ENCODE measurements at places on chromosomes 16 and 17.
A peak's percentile ranks its signal among the peaks of the same experiment; 100 is the strongest.

DNA sequence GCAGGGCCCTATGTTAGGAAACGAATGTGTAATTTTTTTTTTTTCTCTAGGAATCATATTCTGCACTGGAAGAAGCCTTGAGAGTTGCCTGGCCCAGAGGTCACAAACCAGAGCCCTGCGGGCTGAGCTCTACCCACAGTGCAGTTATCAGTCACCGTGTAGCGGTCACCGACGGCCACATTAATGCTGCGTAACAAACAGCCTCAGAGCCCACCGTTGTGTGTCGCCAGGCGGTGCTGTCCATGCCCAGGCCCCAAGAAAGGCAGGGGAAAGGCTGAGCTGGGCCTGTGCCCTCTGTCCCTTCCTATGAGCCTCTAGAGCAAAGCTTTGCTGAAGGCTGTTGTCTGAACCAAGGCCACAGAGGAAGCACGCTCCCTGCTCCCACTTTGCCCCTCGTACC lies 4.5 kb upstream of the LMF1 start:
- DNase-seq, result no peak

GRCh38 chr16:75236232-75236631 lies 15.2 kb downstream of the BCAR1 start:
- no peak for DNase-seq

DNA sequence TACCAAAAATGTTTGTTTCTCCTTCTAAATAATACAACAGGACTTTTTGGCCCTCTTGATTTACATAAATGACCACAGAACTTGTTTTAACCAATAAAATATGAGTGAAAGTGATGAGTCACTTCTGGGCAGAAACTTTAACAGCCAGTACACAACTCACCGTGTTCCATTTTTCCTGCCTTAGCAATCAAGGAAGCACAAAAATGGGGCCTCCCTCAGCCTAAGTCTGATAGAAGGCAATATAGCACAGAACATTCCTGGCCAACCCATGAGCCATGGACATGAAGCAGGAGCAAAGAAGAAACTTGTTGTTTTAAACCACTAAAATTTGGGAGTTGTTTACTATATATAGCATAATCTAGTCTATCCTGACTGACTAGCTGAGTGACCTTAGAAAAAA lies 61.1 kb upstream of the MTMR4 start:
- no peak for DNase-seq

- DNase-seq, result no peak
These were observed 5.5 kb downstream of the VPS4A start for GRCh38 chr16:69316595-69317034.

- DNase-seq, result no peak
These were observed 33.3 kb downstream of the PECAM1 start for GRCh38 chr17:64357191-64357981.

DNA sequence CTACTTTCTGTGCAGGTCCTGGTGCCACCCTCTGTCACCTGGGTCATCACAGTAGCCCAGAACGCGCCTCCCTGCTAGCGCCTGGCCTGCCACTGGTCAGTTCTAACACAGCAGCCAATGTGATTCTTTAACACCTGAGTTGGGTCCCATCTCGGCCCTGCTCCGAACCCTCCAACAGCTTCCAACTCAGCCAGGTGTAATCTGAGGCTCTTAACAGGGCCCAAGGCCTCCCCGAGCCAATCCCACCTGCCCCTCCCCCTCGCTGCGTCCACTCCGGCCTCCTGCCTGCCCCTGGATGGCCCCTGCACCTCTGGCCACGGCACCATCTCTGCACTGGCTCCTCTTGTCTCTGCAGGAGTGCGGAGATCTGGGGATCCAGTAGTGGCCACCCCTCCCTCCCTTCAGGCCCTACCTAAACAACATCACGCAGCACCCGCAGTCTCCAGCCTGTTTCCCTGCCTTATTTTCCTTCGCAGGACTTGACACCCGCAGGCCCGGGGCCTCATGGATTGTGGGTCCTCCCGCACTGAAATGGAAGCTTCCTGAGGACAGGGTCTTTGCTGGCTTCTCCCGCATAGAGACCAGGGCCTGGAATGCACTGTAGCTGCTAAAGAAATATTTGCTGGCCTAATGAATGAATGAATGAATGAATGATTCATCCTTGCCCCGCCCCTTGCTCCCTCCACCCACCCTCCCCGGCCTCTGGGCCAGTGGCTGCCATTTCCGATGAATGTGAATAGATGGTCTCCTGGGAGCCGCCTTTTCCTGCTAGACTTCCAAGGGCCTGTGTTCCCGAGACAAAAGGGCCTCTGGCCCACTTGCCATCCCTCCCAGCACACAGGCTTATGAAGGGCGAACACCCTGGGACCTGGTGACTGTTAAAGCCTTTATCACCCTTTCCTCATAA lies 174.8 kb upstream of the FOXF1 start:
- no peak for DNase-seq

GRCh38 chr17:80104321-80104955 lies 3.1 kb downstream of the GAA start:
- peak; percentile 33 for DNase-seq

DNA sequence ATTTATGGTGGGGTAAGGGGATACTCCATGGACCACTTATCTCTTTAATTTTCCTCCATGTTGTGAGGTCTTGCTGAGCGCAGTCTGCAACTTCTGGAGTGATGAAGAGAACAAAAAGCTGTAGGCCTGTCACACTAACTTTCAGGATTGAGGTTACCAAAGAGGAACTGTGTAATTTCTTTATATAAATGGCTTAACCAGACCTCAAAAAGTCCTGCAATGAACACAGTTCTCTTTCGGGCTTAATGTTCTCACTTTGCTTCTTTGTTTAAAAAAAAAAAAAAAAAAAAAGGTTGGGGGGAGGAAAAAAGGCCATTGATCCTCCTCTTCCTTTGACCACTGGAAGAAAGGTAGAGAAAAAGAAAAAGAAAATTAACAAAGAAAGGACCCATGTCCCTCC lies 86.8 kb upstream of the SOX9 start:
- no peak for DNase-seq

- DNase-seq, result peak; percentile 43
These were observed 157.4 kb upstream of the CHMP6 start for GRCh38 chr17:80833952-80834892.

DNA sequence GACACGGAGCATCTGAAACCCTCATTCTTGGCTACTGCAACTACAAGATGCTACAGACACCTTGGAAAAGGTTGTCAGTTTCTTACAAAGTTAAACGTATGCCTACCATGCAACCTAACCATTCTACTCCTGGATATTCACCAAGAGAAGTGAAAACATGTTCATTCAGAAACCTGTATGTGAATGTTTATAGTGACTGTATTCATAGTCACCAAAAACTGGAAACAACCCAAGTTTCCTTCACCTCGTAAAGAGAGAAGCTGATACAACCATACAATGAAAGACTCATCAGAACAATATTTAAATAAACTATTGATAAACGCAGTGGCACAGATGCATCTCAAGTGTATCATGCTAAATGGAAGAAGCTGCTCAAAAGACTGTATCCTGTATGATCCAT lies 55.4 kb upstream of the CHMP6 start:
- no peak for DNase-seq

DNA sequence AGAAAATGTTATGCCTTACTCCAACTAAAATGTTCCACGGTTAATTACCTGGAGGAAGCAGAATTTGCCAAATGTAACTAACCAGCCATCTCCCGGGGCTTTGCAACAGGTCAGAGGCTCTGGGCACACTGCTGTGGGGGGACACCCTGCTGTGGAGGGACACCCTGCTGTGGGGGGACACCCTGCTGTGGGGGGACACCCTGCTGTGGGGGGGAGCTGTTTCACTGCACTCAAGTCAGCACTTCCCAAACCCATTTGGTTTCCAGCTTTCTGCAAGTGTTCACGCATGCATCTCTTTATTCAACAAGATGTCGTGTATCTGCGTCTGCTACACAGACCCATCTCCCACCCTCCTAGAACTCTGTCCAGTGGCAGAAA lies 239.5 kb downstream of the C16orf95 start:
- no peak for DNase-seq

DNA sequence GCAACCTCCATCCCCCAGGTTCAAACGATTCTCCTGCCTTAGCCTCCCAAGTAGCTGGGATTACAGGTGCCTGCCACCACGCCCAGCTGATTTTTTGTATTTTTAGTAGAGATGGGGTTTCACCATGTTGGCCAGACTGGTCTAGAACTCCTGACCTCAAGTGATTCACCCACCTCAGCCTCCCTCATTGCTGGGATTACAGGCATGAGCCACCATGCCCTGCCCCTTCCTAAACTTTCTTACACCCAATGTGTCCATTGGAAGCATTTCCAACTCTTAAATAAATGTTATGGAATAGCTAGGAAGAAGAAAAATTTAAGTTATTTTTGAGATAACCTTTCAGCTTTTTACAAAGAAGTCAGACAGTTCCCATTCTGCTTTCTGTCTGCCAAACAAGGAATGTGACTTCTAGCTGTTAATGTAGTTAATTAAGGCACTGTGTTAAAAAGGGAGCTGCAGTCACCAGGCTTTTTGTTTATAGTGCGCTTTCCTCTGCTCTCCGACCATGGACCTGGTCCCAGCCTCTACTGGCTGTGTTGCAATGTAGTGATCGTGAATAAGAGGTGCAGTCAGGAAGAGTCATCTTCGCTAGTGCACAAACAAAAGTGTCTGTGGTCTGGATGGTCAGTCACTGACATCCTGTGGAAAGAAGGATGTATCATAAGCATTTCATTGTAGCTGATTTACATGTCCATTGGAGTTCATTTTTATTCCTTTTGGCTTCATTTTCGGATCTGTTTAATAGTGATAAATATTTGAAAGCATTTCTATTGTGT lies 39.7 kb downstream of the USP10 start:
- no peak for DNase-seq

GRCh38 chr16:85437166-85438052 lies 175.7 kb upstream of the GSE1 start:
- peak; percentile 28 for DNase-seq

GRCh38 chr16:82506692-82507670 lies 119.8 kb upstream of the CDH13 start:
- no peak for DNase-seq

DNA sequence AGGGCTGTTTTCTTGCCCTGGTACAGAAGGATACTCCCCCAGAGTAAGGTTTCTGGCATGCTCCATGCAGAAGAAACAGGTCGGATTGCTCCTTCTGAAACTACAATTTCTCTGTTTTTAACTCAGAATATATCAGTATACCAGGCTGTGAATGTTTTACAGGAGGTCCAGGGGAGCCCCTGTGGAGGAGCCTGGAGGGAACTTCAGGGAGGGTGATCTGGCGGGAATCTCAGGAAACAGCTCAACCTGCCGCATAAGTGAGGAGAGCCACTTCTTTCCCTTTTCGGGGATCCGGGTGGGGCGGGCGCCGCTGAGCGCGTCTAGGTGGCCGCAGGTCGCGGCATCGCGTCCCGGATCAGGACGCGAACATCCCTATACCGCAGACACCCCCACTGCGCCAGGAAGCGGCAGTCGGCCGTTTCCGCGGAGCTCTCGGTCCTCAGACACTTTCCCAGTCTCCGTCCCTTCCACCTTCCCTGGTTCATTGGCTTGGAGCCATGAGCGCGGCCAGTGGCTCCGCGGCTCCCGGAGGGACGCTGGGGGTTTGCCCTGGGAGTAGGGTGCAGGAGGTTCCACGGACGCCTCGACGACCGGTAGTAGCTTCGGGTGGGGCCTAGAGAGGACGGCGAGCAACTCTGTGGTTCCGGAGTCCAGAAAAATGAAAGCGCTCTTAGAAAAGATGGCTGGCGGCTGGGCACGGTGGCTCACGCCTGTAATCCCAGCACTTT lies 3.1 kb upstream of the ZNF764 start:
- no peak for DNase-seq
